ENCODE measurements at places on chromosomes 1 and 21.

GRCh38 chr1:218686258-218686657, 341.1 kb downstream of the TGFB2 start:
- DNase-seq: no peak

GRCh38 chr1:206705191-206705590, 20.5 kb downstream of the MAPKAPK2 start:
- DNase-seq: no peak

DNA sequence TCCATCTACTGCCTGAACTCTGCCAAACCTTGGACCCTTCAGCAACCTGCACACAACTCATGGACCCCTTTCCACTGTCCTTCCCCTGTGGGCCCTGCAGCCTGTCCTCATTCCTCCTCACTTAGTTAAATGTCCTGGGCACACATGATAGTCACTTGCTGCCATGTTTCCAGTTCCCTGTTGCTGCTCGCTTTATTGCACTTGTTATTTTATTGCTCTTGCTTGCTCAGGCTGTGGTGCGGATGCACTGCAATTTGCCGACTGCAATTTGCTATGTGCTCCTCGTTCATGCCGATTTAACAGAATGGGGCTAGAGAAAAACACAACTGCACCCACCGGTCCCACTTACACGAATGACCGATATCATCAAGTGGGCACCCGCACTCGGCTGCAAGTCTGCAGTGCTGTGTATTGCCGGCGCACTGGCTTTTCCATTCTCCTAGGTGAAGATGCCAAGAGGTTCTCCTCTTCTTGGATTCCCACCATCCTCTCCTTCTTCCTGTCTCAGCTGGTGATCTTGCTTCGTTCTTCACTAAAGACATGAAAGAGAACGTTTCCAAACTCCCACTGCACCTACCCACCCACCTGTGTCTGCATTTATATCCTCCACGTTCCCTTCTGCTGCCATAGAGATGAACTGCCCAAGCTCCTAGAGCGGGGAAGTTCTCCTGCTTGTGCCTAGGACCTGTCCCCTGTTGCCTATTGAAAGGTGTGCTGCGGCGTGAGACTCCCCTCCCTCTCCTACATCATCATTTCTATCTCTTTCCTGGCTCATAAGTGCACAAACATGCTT, 45.4 kb upstream of the B3GALT5 start:
- no peak for DNase-seq

- no peak for DNase-seq
These were observed 6.6 kb downstream of the CFAP141 start for GRCh38 chr1:154199563-154199879.

DNA sequence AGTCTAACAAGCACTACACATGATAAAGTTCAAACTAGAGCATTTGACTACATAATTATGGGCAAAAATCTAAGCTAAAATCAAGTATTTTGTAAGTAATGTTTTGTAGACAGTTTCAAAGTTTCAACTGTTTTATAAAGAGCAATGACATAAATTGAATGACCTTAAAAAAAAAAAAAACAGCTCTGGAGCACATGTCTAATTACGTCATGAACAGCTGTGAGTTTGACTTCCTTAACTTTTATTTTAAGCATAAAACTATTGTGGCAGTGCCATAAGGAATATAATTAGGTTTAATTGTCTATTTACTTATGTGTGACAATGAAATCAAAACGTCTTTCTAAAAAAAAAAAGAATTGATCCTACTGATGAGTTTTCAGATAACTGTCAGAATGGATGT, 272.5 kb upstream of the LRRC7 start:
- no peak for DNase-seq

GRCh38 chr1:210441028-210441427, 112.3 kb downstream of the HHAT start:
- DNase-seq: no peak

- DNase-seq: no peak
These were observed 32.2 kb downstream of the POFUT2 start for GRCh38 chr21:45255381-45256020.

- no peak for DNase-seq
These were observed 42.6 kb upstream of the SRSF10 start for GRCh38 chr1:24022581-24023361.

DNA sequence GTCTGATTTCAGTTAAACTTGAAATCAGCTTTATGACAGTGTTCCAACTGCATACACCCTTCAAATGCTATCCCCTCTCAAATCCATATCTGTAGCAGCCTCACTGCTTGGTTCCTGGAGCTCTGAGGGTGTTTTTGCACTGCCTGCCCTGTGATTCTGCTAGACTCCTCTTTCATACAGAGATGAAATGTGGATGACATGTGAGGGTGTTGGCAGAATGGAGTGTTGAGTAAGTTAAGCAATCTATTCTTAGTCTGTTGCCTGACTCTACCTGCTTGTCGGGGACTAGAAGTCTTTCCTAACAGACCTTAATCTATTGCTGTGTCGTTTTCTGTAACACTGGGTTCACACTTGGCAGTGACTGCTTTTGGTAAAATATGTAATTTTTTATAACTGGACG, 9.8 kb downstream of the IGSF5 start:
- no peak for DNase-seq

DNA sequence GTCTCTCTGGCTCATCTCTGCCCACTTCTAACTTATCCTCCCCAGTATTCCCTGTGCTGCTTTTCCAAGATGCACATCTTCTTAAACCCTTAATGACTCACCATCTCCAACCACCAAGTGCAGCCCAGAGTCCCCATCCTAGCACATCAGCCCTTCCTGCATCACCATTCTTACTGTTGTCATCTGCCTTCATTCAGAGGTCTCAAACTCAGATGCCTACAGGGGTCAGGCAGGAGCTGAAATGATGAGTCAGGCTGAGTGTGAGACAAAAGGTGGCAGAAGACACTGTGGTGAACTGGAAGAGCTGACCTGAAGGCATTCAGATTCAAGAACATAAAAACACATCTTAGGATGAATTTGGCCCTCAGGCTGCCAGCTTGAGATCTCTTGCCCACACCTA, 34.6 kb downstream of the OLFML2B start:
- DNase-seq: no peak

DNA sequence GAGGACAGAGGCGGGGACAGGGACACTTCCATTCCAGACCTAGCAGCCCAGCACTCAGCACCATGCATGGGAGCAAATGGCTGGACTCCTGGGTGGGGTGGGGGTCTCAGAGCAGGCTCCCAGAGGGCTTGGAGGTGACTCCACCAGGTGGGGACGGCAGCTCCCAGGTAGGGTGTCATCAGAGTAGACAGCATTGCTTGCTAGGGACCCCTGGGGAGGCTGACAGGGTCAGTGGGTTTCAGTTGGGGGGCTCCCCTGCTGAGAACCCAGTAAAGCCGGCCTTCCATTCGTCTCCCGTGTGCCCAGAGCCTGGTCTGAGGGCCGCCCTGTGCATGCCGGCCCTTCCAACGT, 4.8 kb upstream of the GJC2 start:
- DNase-seq: no peak
